ENCODE measurements at places on chromosomes 5 and 9. TPM values are rescaled to one million over a fixed set of nuclear protein-coding genes. Genes with fewer than 3 reads are reported as not detected.

GRCh38 chr5:54178991-54179390 is 131.4 kb downstream of the ARL15 start:
- DNase-seq: no peak

- DNase-seq: no peak
Measured at GRCh38 chr9:106075236-106075959, 381.1 kb downstream of the TMEM38B start.

GRCh38 chr9:99577351-99577750 is 244.3 kb upstream of the NR4A3 start:
- DNase-seq: no peak

- no peak for DNase-seq
Measured at GRCh38 chr5:73822278-73822988, 196.4 kb downstream of the ARHGEF28 start.

SPARC gene
- total RNA-seq: 985 TPM

WDR31 gene
- total RNA-seq: 7.0 TPM

Measured in lung (tissue), 17 donors.